ENCODE measurements at places on chromosomes 7 and 10.

GRCh38 chr10:130455791-130456190 is 319.6 kb downstream of the GLRX3 start:
- no peak overlapping the region for H3K27ac ChIP-seq
- no peak for DNase-seq
- H3K27me3 ChIP-seq, result peaks cover 4% of the 10 kb centered on the region

DNA sequence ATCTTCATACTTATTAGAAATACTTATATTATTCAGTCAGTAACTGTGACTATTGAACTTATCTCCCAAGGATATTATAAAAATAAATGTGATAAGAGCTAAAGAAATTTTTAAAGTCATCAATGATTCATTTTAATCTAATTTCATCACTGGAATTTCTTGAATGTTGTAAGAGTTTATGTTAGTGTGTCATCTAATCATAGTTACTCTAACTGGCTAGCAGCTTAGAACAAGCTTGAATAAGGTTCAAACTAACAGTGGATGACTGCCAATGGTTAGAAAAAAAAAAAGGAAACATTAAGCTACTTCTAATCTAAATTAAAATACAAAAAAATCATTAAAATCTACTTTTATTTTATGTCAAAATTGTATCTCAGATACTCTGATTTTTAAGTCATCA is 1066.3 kb downstream of the CNTNAP2 start:
- H3K36me3 ChIP-seq, result no peaks in the 10 kb centered on the region
- no peak overlapping the region for H3K4me3 ChIP-seq

DNA sequence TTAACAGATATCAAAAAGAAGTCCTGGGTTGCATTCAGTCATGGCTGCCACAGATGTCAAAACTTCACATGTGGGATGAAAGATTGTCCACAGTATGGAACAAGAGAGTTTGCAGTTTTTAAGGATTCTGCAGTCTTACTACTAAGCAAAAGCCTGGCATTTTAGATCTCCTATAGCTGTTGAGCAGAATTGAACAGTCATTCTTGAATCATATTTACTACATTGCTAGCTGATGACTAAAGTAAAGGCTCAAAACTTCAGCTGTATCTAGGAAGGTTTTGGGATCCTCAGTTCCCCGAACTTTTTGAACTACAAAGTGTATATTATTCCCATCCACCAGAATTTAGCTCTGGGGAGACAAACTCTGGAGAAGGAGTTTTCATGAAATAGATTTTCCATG is 31.0 kb downstream of the BET1 start:
- H3K27me3 ChIP-seq, result no peaks in the 10 kb centered on the region
- H3K4me1 ChIP-seq, result no peaks in the 10 kb centered on the region
- no peak for DNase-seq
- no peaks in the 10 kb centered on the region for H3K36me3 ChIP-seq

- H3K4me3 ChIP-seq, result peak overlapping the region; percentile 91
- H3K4me1 ChIP-seq, result peaks cover 39% of the 10 kb centered on the region
- peak; percentile 77 for DNase-seq
- H3K36me3 ChIP-seq, result peaks cover 8% of the 10 kb centered on the region
- peak overlapping the region; percentile 50 for H3K27ac ChIP-seq
These were observed 940 bp upstream of the PSD start for GRCh38 chr10:102419269-102420180.

- no peak for DNase-seq
- peaks cover 30% of the 10 kb centered on the region for H3K4me1 ChIP-seq
These were observed 22.3 kb downstream of the ZNF783 start for GRCh38 chr7:149284343-149284742.

Data from activated naive CD8-positive, alpha-beta T cell treated with anti-CD3 and anti-CD28 coated beads, Interleukin-2, amount 50 U/mL, for 24 hours (primary cell).